Fibroblast of skin of right biceps (primary cell): ENCODE measurements at places on chromosomes 11 and 22.

DNA sequence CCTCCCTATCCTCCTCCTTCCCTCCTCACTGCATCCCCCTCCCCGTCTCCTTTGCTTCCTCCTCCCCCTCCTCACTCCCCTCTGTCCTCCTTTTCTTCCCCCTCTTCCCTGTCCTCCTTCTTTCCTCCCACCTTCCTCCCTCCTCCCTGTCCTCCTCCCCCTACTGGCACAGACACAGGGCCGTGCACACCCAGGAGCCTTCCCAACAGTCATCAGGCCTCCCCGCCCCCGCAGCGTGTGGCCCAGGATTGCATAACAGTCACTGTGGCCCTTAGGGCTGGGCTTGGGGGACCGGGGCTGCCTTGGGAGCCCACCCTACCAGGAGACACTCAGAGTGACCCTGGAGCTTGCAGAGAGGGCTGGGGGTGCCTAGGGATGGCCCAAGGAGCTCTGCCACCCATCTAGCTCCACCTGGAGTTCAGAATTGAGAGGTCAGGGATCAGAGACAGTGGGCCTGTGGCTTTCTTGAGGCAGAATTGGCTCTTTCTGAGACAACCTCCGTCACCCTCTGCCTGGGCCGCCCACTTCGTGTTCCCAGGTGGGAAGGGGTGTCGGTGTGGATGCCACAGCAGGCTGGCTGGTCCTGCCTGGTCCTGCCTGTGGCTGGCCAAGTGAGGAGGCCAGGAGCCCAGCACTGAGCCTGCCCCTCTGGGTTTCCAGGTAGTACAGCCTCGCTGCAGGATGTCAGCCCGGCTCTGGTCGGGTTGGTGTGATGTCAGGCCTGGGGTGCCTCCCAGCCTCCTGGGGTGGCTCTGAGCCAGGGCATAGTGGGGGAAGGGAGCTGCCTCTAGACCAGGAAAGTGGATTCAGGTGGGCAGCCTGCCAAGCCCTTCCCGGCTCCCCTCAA, 1.6 kb downstream of the SPI1 start:
- no peak for DNase-seq

DNA sequence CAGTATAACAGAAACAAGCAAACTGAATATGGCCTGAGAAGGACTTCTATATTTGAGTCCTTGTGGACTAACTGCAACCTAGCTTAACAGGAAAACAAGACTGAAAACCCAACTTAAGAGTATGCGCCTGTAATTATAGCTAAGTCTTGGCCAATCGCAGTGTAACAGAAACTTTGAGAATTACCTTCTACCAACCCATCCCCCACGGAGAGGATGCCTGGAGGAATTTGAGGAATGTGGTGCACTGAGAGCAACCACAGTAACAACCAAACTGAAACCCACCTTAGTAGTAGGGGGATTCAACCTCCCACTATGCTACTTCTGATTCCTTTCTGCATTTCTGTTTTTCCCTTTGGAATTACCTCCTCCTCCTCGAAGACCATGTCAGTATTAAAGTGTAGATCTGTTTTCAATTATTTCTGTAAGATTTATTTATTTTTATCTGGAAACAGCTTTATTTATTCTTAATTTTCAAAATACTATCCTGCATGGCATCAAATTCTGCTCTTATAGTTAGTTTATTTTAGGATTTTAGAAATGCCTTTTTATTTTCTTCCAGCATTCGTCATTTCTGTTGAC, 393.6 kb downstream of the KCNA4 start:
- no peak for DNase-seq

- peak; percentile 73 for DNase-seq
Measured at GRCh38 chr11:27350511-27350910, 12.5 kb downstream of the CCDC34 start.

DNA sequence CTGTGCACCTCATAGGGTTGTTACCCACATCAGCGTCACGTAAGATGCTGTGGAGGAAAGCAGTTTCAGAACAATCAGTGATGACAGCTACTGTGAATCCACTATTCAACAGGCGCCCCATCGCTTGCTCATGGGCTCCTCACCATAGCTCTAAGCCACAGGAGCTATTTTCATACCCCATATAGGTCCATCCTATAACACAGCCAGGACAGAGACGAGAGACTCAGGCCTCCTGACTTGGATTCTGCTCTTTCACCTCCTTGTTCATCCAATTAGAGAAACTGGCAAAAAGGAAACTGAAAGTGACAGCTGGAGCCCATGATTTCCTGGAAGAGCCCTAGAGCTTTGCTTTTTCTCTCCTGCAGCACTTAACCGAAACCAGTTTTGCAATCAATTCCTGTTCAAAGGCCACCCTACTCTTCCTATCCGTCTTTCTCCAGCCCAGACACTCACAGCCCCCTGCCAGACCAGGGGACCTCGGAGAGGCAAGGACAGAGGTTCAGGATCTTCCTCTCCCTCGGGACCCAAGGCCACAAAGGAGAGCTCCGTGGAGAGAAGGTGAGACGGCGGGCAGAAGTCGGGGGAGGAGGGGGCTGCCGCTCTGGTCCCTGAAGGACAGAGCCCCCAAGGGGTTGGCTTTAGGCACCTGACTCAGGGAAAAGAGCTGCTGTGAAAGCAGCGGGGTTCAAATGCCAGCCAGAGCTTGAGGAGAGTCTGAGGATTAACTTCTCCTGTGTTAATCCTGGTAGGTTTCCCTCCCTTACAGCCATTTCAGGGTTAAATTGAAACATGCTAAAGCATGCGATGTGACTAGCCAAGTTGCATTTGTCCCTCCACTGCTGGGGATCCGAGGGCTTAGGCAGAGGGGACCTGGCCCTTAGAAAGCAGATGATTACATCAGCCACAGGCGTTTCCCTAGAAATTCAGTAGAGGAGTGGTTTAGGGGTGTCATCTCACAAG, at the start of gene APOL6:
APOL6 (plus strand) TSS at position 381 of the 960 bp plus-strand sequence. CDS start 7,980 bp downstream, outside the sequence.
- DNase-seq: peak; percentile 70

DNA sequence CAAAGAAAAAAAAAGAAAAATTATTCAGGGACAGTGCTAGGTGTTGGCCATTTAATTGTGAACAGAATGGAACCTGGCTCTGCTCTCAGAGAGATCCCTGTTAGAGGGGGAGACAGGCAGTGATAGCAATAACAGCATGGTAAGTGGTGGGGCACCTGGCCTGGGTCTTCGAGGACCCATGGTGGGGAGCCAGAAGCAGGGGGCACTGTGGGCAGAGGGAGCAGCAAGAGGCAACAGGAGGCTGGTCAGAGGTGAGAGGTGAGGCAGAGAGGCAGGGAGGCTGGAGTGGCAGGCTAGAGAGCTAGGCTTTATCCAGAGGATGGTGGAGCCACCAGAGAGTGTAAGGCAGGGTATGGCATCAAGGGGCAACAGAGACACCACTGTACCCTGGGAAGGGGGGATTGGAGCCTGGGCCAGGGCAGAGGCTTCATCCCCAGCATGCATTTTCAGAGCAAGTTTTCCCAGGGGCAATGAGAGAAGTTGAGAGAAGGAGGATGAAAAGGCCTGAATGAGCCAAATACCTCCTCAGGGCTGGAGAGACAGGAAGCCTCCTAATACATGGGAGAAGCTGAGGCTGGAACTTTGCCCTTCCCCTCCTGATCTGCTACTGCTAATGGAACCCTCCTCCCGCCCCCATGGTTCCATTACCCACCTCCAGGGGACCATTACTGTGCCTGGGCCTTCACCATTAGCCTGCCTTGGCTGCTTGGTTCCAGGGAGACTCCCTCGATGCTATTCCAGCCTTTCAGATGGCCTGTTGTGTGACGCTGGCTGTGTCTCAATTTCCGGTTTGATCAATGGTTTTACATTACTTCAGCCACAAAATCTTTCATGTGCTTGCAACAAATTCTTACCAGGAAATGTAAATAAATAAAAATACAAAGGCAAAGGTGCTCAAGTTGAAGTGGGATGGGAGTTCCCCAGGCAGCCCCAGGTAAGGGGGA, 2.6 kb upstream of the P2RY2 start:
- no peak for DNase-seq

DNA sequence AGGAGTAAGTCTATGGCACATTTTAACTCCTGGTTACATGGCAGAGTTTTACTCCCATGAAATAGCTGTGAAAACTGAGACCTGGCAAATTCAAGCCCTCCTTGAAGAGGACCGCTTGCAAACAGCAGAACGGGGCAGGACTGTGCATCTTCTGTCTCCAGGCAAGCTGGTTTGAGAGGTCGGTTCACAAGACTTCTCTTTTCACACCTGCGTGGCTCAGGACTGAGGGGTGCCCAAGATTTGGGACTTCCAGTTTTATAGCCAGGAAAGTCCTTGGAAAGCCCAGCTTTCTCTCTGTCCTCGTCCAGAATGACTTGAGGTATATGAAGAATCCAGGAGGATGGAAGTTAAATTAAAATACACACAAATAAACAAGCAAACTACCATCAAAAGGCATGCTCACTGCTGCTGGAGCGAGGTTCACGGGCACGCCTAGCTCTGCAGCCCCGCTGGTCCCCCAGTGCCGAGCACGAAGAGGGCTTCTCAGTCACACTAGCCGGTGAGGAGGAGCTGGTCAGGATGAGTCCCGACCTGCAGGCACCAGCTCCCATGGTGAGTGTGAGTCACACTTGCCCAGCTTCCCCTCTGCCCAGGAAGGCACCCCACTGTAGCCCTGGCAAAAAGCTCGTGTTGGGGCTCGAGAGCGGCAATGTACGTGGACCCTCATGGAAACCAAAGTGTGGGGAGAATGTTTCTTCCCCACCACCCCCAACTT, 1382.4 kb downstream of the BRD1 start:
- peak; percentile 52 for DNase-seq

DNA sequence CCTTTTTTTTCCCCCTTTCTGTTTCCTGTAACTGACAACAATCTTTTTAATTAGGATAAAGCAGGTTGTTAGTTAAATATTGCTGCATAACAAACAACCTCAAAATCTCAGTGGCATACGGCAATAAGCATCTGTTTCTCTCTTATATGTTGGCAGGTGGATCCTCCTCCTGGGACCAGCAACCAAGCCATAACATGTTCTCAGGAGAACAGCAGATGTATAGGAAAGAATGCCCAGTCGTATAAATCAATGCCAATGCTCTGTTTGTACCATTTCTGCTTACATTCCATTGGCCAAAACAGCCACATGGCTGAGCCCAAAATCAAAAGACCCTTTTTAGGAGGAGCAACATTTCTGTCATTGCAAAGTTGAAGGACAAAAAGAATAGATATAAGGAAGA, 445.7 kb downstream of the AASDHPPT start:
- DNase-seq: no peak

DNA sequence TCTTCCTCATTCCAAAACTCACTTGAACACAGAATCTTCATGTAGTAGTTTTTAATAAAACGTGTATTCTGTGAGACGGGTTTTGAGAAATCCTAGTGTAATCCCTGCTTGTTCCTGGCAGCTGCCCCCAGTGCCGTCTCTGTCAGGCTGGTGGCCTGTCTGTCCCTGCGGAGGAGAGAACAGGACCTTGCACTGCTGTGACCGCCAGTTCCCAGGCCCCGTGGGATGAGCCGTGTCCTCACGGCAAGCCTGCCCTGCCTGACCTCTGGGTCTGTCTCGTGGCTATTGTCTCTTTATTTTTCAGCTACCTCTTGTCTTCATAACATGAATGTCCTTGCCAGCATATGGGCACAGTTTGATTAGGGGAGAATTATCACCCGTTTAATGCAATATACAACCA, 535.5 kb upstream of the B3GAT1 start:
- no peak for DNase-seq

DNA sequence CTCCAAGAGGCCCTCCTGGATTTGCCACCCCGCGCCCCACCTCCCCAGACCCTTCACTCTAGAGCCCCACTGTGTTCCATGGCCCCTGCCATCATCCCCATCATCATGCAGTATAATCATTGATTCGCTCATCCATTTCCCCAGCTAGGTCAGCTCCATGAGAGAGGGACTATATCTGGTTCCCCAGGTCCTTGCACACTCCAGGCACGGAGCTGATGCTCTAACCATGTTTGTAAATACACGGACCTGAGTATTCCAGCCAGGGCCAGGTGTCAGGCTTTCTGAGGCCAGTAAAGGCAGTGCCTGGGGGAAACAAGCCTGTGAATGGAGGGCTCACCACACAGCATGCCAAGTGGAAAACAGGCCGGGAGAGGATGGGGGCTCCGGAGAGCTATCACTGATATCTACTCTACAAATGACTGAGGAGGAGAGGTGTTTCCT, 27.1 kb upstream of the OAF start:
- no peak for DNase-seq

DNA sequence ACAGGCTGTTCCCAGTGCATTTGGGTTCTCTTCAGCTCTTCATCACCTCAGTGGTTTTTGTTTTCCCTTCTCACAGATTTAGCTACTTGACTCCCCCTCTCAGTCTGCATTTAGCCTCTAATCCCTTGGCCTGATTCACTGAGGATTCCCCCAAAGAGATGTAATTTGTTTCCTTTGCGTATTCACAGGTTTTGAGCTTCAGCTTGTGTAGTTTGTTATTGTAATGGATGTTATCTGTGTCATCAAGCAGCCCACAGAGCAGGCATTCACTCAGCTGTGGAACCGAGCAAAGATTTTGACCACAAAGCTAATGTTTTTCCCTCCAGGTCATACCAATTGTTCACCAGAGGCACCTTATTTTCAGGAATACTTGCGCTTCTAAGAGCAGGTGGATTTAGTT, 6.4 kb upstream of the ME3 start:
- DNase-seq: peak; percentile 67

DNA sequence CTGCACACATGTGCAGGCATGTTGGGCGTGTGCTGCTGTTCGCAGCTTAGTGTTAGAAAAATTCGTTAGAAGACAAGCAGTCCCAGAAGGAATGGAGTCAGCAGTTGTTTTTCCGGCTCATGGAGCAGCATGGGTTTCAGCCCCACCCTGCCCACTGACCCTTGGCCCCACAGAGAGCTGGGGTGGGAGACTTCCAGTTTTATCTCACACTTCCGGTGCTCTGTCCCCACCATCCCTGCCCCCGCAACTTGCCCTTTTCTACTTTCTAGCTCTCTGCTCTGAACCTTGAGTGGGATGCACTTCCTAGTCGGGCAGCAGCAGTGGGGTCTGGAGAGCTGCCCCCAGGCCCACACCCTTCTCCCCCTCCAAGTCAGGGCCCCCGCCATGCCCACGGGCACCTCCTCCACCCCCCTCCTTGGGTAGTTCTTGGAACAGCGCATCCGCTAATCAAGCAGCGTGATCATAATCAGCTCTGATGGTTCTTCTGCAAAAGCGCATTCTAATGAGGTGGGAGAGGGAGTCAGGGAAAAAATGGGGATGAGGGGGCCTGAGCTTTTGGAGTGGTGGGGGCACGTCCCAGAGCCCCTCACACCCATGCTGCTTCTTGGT, 184.4 kb downstream of the CEP164 start:
- DNase-seq: no peak

- no peak for DNase-seq
Measured at GRCh38 chr11:8067929-8068575, 13.0 kb upstream of the TUB start.

DNA sequence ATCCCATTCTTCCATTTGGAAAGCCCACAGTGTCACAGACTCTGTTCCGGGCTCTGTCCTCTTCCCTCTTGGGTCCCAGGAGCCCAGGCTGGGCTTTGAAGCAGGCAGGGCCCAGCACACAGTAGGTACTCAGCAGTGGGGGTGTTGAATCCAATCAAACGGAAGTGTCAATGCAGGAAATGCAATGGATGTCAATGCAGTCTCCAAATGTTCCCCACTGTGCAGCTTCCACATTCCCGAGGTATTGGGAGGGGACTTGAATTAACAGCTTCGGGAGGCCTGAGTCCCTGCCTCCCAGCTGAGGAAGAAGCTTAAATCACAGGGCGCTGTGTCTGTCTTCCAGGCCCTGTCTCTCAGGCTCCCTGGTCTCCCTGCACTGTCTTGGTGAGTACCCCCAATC, 21.8 kb upstream of the SMIM35 start:
- DNase-seq: no peak

- DNase-seq: no peak
Measured at GRCh38 chr11:72009156-72009555, 10.4 kb downstream of the IL18BP start.
